ENCODE measurements at places on chromosomes 6 and 20.
A peak's percentile ranks its signal among the peaks of the same experiment; 100 is the strongest.

GRCh38 chr6:139977887-139978332 lies 603.5 kb upstream of the CITED2 start:
- no peak for DNase-seq

DNA sequence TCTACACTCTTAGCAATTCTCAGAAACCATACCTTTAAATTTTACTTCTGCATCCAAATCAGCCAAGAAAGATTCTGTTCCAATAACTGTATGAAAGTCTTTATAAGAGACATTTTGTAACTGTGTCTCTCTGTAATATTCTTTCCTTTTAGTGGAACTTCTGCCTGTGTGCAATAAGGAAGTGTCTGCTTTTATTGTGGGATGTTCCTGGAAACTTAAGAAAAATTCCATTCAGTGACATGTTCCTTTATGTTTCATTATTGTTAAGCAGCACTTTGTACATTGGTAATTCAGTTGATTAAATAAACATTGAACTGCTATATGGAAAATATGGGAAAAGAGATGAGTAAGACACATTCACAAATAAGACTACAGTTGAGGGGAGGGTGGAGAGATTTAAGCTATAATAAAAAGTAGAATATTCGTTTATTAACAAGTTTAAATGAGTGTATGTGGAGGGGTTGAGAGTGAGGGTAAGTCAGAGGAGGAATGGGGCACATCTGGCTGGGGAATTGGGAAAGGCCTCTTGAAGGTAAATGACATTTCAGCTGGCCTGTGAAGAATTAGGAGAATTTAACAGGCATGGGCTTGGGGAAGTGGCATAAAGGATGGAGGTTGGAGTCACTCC lies 11.9 kb downstream of the NUS1 start:
- DNase-seq = no peak

- no peak for DNase-seq
Observed at GRCh38 chr6:130932438-130932837, 105.2 kb downstream of the SMLR1 start.

- DNase-seq = no peak
Observed at GRCh38 chr6:119311514-119312142, 37.9 kb downstream of the MAN1A1 start.

DNA sequence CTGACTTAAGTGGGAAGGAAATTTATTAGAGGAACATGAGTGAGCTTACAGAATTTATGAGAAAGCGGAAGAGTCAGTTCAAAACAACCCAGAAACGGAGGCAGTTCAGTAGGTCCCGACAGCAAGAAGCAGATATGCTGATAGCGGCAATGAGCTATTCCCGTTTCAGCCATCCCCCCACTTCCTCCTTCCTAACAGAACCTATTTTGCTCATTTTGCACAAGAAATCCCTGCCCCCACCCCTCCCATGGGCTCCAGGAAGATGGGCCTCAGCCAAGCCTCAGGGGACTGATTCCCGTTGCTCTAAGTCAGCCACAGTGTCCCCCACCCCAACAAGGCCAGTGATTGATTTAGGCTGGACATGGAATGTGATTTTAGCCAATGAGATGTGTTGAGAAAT lies 157.5 kb downstream of the CEBPB start:
- DNase-seq = peak; percentile 57

DNA sequence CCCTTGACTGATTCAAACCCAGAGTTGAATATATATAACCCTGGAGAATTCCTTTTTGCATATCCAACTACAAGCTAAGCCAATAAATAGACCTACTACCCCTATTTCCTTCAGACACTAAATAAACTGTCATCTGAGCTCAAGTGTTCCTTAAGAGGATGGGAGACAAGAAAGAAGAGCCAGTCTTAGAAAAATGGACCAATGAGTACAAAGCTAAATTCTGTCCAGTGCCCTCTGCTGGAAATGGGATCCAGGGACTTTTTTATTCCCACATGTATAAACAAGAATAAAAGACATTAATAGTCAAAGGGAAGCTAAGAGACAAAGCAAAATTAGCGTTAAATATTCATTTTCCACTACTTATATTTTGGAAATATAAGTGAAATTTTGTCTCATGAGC lies 4.8 kb downstream of the PPP1R10 start:
- no peak for DNase-seq

- DNase-seq = no peak
Observed at GRCh38 chr6:466564-466963, 75.0 kb downstream of the IRF4 start.

GRCh38 chr6:151958332-151958731 lies 150.8 kb downstream of the ESR1 start:
- no peak for DNase-seq

GRCh38 chr6:4687989-4688947 lies 87.9 kb upstream of the CDYL start:
- no peak for DNase-seq

DNA sequence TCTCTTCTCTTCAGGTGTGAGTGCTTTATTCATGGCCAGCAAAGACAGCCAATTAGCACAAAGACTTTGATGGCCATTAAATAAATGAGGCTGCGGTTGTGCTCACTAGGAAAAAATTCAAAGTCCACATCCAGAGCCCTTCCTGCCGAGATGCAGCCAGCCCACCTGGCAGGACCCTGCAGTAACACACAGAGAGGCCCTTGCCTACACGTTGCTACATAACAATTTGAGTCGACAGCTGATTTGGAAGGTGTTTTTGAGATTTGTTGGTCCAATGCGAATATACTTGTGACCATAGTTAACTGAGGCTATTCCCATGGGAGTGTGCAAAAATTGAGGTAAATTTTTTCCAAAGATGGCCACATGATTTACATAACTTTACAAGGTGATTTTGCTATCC lies 605.4 kb upstream of the HTR1E start:
- no peak for DNase-seq
